Frontal cortex (tissue), 4 donors: ENCODE measurements at places on chromosomes 16 and 17.

DNA sequence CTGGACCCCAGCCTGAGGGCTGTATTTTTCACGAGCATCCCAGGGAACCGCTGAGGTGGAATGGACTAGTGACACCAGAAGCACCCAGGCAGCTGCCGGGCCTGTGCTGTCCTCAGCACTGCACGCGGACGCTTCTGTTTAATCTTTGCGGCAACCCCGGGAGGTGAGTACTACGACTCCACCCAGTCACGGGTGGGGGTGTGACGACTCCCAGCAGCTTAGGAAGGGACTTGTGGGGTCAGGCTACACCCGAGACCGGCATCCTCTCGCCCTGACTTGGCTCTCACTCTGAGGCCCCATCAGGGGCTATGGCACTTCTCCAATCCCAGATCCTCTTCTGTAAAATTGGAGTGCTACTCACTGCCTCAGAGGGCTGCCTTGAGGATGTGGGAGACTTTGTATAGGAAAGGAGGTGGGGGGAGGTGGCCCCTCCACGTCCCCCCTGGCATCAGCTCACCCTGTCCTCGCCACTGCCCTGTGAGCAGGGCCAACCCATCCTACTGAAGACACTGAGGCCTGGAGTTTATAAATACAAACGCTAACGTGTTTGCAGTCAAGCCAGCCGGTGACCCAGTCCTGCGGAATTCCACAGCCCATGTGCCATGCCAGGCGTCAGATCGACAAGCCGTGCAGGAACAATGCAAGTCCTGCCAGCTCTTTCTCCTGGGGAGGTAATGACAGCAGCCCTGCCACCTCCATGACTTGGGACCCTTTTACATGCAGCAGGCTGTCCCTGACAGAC is 44.4 kb downstream of the PPL start:
- DNase-seq: no peak

DNA sequence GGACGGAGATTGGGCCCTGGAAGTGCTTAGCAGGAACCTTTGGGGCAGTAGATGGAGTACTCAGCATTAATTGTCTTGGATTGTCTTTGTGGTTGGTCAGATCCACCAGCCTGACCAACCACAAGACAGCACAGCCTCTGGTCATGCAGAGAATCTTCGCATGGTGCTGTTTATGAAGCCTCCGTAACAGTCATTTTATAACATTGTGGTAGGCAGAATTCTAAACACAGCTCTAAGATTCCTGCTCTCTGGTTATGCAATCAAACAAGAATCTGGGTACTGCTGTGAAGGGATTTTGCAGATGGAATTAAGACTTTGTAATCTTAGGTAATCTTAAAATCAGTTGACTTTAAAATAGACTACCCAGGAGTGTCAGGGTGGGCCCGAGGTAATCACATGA is 312.2 kb upstream of the GOT2 start:
- DNase-seq: no peak

GRCh38 chr17:3526971-3527370 is 30.6 kb downstream of the TRPV3 start:
- no peak for DNase-seq

DNA sequence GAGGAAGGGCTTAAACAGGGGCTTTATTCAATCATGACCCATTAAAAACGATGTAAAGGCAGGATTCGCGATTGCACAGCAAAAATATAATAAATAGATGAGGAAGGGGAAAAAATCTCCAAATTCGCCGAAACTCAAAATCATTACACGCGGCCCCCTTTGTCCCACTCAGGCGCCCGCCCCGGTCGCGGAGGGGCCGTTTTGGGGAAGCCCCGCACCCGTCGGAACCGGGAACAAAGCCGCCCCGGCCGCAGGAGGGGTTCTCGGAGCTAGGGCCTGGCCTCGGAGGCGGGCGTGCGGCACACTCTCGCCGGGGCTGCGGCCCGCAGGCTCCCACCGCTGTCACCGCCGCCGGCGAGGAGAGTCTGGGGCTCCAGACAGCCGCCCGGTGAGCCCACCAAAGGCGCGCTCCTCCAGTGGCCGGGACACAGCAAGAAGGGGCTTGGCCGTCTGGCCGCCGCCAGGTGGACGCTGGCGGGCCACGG is 521 bp downstream of the C16orf87 start:
- DNase-seq: peak; percentile 25

DNA sequence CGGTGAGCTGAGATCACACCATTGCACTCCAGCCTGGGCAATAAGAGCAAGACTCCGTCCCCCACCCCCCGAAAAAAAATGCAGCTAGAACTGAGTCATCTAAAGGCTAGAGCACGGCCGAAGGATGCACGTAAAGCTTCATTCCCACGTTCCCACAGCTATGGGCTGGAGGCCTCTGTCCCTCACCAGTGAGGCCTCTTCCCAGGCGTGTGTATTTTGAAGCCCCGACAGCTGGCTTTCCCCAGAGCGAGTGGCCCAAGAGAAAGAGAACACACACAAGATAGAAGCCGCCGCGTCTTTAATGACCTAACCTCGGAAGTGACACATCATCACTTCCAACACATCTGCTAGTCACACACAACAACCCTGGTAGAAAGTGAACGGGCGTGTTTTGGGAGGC is 6.6 kb upstream of the KCTD5 start:
- no peak for DNase-seq

- no peak for DNase-seq
Observed at GRCh38 chr17:59338498-59338897, 7.0 kb downstream of the YPEL2 start.

DNA sequence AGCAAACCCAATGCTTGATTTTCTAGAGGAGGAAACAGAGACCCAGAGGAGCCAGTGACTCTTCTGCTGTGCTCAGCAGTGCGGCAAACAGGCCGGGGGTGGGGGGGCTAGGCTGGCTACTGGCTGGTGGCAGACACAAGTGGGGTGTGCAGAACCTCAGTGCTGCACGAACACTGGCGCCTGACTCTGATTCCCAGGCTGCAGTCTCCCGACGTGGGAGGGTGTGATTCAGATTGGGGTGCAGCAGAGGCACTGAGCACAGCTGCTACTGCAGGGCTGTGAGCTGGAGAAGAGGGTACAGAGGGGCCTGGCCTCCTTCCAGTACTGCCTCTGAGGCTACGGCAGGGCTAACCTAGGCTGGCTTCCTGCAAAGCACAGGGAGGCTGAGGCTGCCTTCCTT is 8.1 kb downstream of the RPL19 start:
- DNase-seq: no peak

GRCh38 chr17:68760141-68760475 is 158.9 kb upstream of the FAM20A start:
- DNase-seq: no peak

DNA sequence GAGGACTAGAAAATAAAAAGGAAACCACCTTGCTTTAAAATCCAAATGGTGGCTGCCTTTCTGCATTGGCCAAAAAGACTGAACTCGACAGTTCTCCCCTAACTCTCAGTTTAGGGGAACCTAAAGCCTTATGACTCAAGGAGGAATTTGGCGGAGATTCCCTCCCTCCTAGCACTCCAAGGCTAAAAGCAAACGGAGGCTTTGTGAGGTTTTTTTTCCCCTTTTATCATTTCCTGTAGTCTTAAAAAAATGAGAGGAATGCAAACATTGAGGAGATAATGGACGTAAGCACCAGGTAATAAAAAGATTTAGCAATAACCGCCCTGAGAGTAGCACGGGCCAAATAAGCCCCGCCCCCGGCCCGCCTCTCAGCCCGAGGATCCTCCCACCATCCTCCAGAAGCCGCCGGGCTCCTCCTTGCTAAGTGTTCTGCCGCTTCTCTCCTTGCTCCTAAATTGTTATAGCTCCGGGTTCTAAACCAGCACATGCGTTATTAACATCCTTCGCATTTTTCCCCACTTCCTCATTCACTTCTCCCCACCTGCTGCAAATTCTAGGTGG is 5.8 kb upstream of the KIFC3 start:
- peak; percentile 70 for DNase-seq

GRCh38 chr17:67689534-67690177 is 28.1 kb upstream of the NOL11 start:
- DNase-seq: peak; percentile 71

DNA sequence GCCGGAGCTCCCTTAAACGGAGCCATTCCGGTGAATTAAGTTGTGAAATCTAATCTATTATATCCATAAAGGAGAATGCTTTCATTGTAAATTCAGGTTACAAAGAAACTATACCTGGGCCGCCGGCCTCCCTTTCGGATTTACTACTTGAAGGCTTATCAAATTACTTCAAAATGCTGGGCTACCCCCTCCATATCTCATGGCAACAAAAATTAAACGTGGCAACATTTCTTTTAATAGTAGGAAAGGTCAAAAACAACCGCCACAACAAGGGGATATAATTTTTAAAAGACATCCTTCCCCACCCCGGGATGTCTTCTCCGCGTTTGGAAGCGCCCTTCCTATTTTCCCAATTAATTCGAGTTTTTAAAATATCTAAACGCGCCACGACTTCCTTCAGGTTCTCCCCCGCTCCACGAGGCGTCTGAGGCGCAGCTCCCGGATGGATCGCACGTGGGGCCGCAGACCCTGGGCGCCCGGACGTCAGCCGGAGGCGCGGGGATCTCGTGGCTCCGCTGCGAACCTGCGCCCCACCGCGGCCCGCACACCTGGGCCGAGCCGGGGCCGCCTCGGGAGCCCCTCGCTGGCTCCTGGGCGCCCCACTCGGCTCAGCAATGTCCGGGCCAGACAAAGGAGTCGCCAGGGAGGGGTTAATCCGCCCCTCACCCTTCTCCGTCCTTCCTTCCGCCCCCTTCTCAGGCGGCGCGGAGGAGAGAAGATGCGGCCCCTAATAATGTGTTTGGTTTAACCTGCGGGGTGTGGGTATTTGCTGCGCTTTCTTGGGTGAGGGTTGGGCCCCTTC is 47.4 kb upstream of the SLC38A10 start:
- DNase-seq: no peak

DNA sequence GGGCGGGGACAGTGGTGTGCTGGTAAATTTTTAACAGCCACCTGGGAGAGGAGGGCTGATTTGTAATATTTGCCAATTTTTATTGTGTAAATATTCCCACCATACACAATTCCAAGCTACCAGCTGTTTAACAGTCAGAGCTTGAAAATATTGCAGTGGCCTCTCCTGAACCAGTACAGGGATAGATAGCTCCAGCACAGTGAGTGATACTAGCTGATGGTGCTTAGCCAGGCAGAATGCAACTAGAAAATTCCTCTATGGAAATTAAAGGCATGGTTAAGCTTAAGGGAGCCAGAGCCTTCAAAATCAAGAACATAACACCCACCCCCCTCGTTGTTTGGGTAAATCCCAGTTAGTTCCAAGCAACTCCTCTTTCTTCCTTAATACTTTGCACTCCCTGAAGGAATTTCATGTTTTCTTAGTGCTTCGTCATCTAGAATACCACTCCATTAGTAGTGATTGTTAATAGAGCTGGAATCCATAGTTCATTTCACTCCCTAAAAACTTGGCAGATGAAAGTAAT is 96.6 kb downstream of the CYB561 start:
- no peak for DNase-seq

DNA sequence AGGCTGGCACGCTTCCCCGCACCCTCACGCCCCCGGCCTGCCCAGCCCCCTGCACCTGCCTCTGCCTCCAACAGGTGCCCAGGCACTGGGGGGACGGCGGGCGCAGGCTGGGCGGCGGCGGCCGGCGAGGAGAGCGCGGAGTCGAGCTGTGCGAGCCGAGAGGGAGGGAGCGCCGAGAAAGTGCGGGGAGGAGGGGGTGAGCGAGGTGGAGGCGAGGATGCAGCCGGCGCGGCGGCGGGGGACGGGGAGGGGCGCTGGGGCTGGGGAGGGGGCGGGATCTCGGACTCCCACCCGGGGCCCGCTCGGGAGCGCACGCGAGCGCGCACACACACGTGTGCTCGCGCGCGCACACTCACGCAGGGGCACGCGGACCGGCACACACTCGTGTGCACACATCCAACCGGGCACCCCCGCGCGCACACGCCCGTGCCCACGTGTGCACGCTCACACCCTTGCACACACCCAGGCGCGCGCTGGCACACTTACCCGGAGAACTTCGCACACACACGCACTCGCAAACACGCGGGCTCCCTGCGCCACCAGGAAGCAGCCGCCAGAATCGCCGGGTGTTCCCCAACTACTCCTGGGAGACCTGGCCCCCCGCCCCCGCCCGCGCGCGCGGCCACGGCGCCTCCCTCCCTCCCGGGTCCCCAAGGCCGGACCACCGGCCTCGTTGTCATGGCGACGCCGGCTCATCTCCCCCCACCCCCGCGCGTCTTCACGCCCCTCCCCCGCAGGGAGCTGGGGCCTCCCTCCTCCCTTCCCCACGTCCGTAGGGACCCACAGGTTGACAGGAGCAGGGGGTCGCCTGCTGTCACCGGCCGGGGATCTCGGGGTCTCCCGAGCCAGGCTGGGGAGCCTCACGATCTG is at the start of gene DOC2A:
DOC2A (minus strand) TSS at position 184 of the 870 bp plus-strand sequence. CDS start 805 bp downstream, outside the sequence.
- peak; percentile 56 for DNase-seq

DNA sequence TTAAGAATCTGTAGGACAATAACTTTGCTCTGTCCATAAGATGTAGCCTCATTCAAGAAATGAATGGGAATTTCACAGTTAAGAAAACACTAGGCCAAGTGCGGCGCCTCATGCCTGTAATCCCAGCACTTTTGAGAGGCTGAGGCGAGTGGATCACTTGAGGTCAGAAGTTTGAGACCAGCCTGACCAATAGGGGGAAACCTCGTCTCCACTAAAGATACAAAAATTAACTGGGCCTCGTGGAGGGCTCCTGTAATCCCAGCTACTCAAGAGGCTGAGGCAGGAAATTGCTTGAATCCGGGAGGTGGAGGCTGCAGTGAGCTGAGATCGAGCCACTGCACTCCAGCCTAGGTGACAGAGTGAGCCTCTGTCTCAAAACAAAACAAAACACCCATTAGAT is 19.9 kb upstream of the RSL1D1 start:
- DNase-seq: no peak

GRCh38 chr16:11140098-11140375 is 116.0 kb downstream of the SOCS1 start:
- DNase-seq: no peak

GRCh38 chr16:84569382-84569987 is 48.4 kb downstream of the COTL1 start:
- DNase-seq: no peak

DNA sequence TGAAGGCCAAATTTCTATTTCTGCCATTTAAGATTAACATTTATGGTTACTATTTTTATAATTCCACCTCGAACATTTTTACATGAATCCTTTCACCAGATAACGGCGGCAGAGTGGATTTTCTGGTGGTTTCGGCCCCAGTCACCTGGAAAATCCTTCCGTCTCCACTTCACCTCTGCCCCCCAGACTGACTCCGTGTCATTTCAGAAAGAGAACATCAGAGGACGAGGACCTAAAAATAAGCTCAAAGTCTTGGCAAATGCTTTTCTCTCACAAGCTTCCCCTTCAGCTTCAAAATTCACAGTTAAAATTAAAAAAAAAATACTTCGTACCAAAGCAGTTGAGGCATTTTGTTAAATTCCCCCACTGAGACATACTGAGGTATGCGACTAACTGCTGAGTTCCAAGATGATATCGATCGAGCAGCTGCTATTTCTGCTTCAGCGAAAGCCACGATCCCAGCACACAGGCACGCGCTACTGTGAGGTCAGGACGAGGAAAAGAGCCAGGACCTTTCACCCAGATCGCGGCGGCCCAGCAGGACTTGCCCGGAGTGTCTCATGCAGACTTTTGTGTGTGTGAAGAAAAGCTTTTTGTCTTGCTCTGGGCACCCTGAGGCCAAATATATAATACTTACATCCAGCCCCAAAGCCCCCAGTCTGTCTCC is 36.8 kb downstream of the ASPA start:
- peak; percentile 47 for DNase-seq

DNA sequence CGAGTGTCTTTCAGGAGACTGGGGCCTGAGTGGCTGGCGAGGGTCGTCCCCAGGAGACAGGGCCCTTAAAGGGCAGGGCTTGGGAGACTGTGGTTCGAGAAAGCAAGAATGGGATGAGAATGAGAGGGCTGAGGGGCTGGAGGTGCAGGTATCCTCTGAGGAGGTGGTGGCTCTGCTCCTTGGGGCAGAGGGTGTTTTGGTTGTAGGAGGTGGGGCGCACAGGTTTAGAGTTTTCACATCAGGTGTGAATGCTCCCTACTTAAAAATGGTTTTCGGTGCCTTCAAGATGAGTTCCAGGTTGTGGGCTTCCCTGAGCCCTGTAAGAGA is 430 bp downstream of the BCAS3 start:
- no peak for DNase-seq
